ENCODE measurements at places on chromosomes 1 and 21.

- DNase-seq = no peak
Observed at GRCh38 chr1:10682449-10683309, 113.8 kb downstream of the CASZ1 start.

- no peak for DNase-seq
Observed at GRCh38 chr1:206550446-206550845, 43.1 kb downstream of the RASSF5 start.

DNA sequence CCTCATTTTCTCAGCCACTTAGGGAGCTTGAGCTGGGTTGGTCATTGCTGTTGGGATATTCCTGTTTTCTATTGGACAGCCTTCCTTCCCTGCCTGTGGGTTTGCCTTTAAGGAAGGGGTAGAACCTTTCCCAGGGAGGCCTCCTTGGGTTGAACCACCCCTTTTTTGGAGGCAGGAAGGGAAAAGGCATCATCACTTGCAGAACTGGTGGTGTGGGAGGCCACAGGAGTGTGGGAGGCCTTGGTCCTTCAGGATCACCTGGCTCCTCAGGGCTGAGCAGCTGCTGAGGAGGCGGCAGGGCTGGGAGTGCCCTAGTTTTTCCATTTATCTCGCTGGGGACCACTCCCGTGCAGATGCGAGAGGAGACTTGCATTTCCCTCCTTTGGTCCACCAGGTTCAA, 667 bp upstream of the CYB561D1 start:
- DNase-seq = no peak

DNA sequence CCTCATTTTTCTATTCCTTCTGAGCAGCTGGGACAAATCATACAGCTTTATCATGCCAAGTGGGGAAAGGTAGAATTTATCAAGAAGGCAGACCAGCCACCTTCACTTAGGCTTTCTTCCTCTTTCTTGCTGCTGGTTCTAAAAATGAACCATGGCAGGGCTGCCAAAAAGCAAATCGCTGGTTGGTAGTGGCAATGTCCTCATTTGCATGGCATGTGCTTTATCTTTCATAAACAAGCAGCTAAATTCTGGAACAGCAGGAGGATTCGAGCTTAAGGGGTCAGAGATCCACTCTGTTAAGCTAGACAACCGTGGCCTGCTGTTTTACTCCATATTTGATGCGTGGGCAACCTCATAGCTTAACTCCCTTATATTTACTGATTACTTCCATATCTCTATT, 91.3 kb downstream of the RPE65 start:
- no peak for DNase-seq

GRCh38 chr21:36485476-36485875, 5.6 kb upstream of the CLDN14 start:
- no peak for DNase-seq

All from AG10803 (cell line).